ENCODE measurements at places on chromosomes 2 and 18. TPM values are rescaled to one million over a fixed set of nuclear protein-coding genes. Genes with fewer than 3 reads are reported as not detected.

DNA sequence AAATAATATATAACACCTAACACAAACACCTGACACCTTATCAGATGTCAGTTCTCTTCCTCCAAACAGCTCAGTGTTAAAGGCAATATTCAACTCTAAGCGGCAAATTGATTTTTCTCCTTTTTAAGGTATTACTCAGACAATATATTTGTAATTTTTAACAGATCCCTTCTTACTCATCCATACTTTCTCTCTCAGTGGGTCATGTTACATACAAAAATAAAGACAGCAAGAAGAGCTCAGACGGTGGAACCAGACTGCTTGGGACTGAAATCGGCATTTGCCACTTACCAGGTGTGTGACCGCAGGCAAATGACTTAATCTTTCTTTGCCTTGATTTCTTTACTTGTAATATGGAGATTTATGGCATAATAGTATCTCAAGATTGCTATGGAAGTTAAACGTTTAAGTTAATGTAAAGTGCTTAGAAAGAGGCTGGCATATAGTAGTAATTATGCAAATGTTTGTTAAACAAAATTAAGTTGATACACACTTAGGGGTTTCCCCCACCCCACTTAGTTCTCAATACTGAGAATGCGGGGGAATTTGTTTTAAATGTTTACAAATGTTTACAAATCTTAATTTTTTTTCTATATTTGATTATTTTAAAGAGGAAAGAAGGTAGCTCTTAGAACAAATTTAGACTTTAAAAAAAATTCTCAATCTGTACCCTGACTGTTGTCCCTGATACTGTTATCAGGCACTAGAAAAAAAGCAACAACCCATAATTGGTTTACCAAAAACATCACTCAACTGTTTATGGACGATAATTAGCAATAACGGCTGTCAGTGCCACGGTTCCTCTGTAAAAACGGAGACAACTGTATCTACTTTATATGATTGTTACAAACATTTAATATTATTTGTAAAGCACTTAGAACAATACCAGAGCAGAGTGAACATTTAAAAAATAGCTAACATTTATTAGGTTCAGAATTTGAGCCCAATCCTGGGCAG lies 25.6 kb downstream of the MAP3K2 start:
- no peak for DNase-seq

GRCh38 chr2:164737612-164738081 lies 104.0 kb downstream of the COBLL1 start:
- no peak for DNase-seq

GRCh38 chr2:222424729-222425671 lies 657 bp downstream of the SGPP2 start:
- DNase-seq = peak; percentile 57

DNA sequence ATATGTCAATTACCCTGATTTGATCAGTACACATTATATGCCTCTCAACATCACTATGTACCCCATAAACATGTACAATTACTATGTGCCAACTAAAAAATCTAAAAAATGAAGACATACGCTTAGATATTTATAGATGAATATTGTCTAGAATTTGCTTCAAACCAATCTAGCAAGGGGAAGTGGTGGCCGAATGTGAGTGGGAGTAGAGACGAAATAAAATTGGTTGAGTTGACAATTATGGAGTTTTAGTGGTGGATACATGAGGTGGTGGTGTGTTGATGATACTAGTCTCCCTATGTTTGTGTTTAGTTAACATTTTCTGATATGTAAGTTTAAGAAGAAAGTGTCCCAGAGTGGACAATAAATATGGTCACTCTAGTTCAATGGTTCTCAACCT lies 49.0 kb downstream of the SDC1 start:
- no peak for DNase-seq

DNA sequence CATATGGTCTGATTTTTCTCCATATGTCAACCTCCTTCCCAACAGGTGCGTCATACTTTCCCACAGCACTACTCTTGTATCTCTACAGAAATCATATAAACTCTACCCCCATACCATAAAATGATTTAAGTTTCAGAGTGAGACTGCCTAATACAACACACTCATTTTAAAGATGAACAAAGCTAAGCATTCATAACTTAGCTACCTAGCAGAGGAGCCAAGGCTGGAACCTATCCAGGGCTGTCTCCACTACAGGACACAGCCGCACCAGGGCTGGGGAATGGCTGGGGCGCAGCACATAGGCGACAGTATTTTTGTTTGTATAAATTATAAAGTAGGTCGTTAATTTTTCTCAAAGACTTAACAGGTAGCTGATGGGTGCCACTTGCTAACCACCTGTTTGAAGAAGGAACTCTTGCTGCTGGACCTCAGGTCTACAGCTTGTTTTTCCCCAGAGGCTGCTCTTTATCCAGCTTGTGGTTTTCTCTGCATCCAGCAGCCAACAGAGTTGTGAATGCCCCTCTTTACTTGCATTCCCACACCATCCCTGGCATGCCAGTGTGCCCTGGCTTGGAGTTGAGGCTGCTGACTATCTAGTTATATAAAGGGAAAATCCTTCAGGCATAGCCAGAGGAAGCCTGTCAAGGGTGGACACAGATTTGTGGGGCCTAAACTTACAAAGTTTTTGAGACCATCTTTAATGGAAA lies 62.0 kb downstream of the HNRNPLL start:
- peak; percentile 45 for DNase-seq

- DNase-seq = no peak
Observed at GRCh38 chr2:240387669-240388358, 47.6 kb upstream of the GPC1 start.

- DNase-seq = no peak
Observed at GRCh38 chr2:196266855-196267254, 95.5 kb upstream of the STK17B start.

DNA sequence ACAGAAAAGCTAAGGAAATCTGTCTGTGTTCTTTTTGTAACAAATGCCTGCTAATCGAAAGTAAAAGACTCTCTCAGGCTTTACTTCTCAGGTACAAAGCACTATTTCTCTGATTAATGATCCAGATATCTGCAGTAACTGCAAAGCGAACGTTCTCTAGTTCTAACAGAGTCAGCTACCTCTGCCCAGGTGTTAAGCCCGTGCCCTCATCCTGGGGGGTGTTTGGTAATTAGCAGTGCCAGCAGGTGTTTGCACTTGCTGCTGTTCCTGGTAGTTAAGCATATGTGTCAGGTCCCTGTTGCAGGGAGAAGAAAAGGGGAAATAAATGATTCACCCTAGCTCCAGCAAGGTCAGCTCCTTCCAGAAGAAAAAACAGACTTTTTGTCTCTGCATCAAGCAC lies 58.8 kb upstream of the CRIM1 start:
- DNase-seq = no peak

DNA sequence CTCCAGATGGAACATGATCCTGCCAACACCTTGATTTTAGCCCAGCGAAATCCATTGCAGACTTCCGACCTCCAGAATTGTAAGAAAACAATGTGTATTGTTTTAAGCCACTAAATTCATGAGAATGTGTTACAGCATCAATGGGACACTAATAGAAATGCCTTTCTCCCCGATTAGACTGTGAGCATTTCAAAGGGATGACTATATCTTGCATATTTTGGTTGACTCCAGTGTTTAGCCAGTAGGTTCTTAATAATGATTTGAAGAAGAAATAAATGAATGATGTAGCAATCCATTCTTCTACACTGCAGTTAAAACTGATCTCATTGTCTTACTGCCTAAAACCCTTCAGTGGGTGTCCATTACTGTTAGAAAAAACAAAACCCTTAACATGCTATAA lies 67.4 kb upstream of the ACVR1C start:
- DNase-seq = no peak

- DNase-seq = no peak
Observed at GRCh38 chr18:25240420-25240770, 111.6 kb downstream of the ZNF521 start.

DNA sequence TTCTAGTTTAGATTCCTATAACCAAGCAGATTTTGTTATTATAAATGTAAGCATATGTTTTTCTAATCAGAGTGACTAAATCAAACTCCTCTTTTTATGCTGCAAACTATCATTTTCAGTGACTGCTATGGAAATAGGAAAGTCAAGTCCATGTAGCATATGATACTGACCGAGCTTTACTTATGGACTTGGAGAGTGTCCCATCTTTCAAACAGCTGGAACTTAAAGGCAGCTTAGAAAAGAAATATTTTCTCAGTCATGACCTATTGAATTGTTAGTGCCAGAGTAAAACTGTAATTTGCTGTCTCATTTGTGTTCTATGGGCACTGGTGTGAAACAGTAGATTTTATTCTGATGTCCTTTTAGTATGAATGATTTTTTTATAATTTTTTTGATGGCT lies 76.7 kb downstream of the PHLPP1 start:
- no peak for DNase-seq

GRCh38 chr18:50633992-50634391 lies 74.1 kb downstream of the MAPK4 start:
- DNase-seq = no peak

DNA sequence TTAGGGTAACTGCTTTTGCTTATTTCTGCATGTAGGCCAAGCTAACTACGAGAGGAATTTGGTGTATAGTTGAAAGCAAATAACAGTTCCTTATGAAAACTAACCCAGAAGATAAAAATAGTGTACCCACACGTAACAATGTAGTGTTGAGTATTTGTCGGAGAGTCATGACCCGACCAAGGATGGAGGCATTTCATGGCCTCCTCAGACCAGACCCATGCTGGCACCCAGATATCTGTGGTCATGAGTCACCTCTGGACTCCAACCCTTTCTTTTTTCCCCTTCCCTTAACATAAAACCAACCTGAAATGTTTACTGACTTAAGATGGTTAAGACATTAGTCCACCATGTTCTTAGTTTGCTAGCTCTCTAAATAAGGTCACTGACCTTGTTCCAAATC lies 318.7 kb downstream of the NOL4 start:
- no peak for DNase-seq

GRCh38 chr2:15980605-15981098 lies 40.3 kb downstream of the MYCN start:
- no peak for DNase-seq

- DNase-seq = no peak
Observed at GRCh38 chr2:38497670-38498037, 105.1 kb downstream of the HNRNPLL start.

DNA sequence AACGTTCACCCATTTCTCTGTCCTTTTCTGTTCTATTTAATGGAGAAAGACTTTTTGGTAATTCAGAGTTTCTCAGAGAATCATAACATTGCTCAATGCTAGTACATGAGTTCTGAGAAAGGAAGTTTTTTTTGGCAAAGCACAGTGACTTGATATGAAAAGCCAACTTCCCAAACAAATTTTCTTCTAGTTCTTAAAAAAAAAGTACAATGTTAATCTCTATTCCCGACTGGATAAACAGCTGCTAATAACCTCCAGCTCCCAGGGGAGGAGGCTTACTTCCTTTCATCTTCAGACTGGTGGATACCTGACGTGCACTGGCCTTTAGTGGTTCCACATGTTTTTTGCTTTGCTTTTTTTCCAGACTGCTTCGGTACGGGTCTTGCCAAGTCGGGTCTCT lies 284.6 kb upstream of the CCDC68 start:
- DNase-seq = no peak

GRCh38 chr2:220969348-220969747 lies 602.8 kb downstream of the EPHA4 start:
- DNase-seq = no peak

- DNase-seq = no peak
Observed at GRCh38 chr2:240229005-240229404, 88.5 kb upstream of the OTOS start.

GRCh38 chr2:54497763-54498680 lies 41.9 kb downstream of the SPTBN1 start:
- no peak for DNase-seq

DNA sequence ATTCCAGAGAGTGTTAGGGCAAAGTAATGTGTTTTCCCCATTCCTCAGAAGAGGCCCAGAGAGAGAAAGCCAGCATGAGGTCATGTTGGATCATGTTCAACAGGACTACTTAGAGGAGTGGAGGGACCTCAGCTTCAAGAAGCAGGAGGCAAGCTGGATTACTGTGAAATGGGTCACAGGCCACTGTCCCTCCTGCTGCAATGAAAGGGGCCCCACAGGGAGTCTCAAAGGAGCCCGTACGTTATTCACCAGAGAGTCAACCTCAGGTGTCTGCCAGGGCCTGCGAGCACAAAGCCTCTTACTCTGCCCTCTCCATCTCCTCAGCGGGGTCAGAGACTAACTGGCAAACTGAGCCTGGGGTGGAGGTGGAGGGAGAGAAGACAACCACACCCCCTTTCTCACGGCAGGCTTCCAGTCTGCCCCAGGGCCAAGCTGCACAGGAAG lies 27.2 kb upstream of the ACYP2 start:
- DNase-seq = no peak

- DNase-seq = no peak
Observed at GRCh38 chr2:127508631-127509034, 17.7 kb downstream of the IWS1 start.

DNA sequence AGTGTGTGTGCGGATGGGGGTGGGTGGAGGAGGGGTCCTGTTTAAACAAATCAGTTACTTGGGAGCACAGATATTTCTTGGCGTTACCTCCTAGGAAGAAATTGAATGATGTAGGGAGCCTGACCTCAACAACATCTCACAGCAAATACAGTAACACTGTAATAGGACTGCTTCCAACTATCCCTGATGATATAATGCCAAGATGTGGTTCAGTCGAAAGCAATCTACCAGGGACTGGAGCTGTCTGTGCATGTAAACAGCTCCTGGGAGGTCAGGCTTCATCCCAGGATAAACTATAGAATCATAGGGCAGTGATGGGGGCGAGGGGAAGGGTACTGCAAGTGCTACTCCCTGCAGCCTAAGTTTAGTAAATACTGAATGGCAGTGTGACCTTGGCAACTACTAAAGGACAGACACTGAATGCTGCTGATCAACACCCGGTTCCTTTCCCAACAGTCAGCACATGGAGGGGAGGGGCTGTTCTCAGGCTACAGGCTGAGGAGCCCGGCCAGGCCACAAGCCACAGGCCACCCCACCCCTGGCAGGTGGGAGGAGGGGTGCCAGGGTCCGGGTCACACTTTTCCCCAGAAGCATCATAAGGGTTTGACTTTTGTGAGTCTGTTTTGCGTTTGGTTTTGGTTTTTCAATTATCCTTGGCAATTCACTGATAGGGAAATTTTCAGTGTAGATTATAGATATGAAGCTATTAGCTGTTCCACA lies 85.3 kb upstream of the ZNF397 start:
- DNase-seq = peak; percentile 75

DNA sequence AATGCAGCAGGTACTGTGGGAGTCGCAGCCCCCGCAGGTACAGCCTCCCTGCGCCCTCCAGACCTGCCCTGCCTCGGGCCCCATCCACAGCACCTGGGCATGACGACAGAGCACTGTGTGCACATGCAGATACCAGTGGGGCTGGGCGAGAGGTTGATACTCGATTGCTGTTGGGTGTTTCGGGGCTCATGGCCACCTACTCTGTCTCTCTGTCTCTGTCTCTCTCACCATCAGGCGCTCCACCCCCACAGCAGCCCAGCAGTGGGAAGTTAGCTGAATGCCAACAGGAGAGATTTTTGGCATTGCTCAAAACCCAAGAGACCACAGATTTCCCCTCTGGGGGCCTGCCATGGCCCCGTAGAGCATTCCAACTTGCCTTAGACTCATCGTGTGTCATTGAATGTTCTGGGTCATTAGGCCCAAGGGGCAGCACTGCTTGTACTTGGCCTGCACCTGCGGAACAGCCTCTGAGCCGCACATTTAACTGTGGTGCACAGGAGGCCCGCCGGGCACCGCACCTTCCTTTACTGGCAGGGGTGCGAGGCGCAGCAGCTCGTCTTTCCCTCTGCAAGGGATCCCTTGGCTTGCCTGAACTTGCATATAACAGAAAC lies 18.8 kb downstream of the KCNIP3 start:
- DNase-seq = no peak

REG3A gene
- total RNA-seq = not detected

TMEFF2 gene
- total RNA-seq = 0.42 TPM

IL36B gene
- not detected for total RNA-seq

HOXD13 gene
- total RNA-seq = not detected

PRSS56 gene
- not detected for total RNA-seq

GALR1 gene
- total RNA-seq = 0.06 TPM

C2orf81 gene
- 4.6 TPM for total RNA-seq

EVA1A gene
- total RNA-seq = 0.17 TPM

Data from esophagus muscularis mucosa (tissue), 4 donors.